ENCODE measurements at places on chromosomes 1 and 21. TPM values are rescaled to one million over a fixed set of nuclear protein-coding genes. Genes with fewer than 3 reads are reported as not detected.

Gene MYOC
- not detected for total RNA-seq

Gene CHRNB2
- 0.05 TPM for total RNA-seq

Gene ZBTB48
- total RNA-seq = 16.0 TPM

Gene OR2L5
- total RNA-seq = not detected

Gene OR2T29
- not detected for total RNA-seq

Gene ELF3
- total RNA-seq = 2.3 TPM

Gene FASLG
- not detected for total RNA-seq

Gene PRKAA2
- total RNA-seq = 0.89 TPM

Gene CDCA8
- 0.30 TPM for total RNA-seq

Gene NBL1
- total RNA-seq = 99.5 TPM

Gene TMPRSS2
- total RNA-seq = not detected

Gene ZNF683
- not detected for total RNA-seq

Gene DISC1
- 5.3 TPM for total RNA-seq

Gene DYNLT5
- 0.30 TPM for total RNA-seq
